ENCODE measurements at places on chromosomes 7 and 10.

DNA sequence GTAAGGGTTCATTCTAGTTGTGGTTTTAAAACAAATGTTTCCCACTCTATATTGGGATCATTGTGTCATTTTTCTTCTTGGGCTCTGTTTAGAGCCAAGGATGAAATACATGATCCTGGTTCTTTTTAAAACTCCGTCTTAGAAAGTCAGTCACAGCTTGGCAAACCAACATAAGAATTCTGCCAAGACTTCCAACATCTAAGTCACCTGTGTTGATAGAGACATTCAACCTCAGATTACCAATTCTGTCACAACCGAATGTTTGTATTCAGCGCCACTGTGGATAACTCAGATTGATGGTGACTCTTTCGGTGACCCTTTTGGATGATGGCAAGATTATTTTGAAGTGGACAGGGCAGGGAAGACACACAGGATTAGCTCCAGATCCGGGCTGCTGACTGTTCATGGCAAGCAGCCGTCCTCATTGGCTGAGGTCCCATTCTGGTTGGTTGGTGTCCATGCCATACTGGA lies 255.4 kb downstream of the ARHGAP21 start:
- no peak for DNase-seq

- no peak for DNase-seq
These were observed 46.8 kb downstream of the KCNH2 start for GRCh38 chr7:150931199-150931869.

DNA sequence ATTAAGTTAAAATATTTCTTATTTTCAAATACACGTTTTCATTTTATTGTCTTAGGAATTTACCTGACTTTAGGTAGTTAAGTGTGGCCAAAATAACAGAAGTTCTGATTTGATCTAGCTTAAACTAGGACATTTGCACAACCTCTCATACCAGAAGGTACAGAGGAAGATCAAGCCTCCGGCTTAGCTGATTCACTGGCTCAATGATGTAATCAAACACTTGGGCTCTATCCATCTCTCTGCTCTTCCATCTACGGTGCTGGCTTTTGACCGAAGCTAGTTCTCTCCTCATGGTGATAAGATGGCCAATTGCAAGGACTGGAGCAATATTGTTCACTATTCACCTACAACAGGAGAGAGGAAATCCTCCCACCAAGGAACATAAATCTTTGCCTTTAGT lies 12.2 kb upstream of the HYCC1 start:
- DNase-seq = peak; percentile 12

- DNase-seq = no peak
These were observed 76.4 kb upstream of the ZMIZ1 start for GRCh38 chr10:78992333-78992732.

Data from umbilical cord (tissue), 2 donors.